ENCODE measurements at places on chromosomes 5 and 9.

DNA sequence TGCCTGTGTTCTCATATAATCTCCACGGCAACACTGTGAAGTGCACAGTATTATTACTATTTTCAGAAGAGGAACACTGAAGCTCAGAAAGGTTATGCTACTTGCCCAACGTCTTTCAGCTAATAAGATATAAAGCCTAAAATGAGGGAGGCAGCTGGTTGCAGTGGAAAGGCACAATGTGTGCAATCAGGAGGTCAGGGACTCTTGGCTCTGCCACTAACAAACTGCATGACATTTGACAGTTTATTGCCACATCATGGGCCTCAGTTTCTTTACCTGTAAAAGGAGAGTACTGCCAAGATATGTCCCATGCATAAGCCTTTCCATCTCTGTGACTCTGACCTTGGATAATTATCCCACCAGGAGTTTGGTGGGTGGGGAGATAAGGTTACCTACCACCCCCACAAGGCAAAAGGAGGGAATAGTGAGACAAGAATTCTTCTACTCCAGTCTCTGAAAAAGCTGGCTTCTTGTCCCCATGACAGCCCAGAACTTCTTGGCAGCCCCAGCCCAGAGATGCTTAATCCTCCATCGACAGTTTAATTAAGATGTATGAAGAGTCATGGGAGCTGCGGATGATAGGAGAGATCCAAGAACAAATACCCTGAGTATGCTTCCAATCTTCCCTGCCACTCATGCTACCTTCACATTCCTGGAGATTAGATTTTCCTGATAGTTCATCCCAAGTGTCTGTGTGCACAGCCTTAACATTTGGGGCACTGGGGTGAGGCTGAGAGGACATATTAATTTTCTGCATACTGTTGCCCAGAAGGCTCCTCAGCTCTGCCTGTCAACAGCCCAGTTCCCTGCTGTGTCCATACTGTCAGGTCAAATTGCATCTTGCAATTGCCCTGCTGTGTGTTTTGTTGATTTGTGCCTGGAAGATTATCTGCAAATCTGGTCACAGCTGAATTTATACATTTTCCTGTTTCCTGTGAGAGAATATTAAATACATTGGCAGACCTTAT lies 271.2 kb downstream of the FAM114A2 start:
- no peak for DNase-seq

DNA sequence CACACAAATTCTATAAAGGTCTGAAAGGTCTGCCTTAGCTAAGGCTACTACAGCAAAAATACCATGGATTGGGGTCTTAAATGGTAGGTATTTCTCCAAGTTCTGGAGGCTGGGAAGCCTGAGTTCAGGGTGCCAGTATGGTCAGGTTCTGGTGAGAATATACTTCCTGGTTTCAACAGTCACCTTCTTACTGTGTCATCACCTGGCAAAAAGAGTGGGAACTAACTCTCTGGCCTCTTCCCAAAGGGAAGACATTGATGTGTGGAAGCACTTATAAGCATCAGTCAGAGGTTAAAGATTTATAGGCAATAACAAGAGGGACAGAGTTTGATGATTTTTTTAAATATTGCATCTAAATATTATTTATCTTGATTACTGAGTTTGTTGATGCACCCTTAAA lies 53.0 kb downstream of the ZNF622 start:
- DNase-seq = no peak

DNA sequence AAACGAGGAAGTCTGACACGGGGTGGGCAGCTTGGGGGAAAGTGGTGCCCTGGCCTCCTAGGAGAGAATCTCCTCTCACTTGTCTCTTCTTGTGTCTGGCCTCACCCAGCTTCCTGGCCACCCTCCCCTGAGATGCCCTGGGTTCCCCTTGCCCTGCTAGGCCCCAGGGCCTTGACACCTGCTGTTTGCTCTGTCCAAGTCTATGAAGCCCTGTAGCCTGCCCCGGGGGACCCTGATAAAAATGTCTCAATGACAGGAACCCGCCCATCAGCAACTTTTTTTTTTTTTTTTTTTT lies 35.0 kb upstream of the SUSD3 start:
- no peak for DNase-seq

- no peak for DNase-seq
Observed at GRCh38 chr9:135275571-135276289, 188.3 kb downstream of the OLFM1 start.

DNA sequence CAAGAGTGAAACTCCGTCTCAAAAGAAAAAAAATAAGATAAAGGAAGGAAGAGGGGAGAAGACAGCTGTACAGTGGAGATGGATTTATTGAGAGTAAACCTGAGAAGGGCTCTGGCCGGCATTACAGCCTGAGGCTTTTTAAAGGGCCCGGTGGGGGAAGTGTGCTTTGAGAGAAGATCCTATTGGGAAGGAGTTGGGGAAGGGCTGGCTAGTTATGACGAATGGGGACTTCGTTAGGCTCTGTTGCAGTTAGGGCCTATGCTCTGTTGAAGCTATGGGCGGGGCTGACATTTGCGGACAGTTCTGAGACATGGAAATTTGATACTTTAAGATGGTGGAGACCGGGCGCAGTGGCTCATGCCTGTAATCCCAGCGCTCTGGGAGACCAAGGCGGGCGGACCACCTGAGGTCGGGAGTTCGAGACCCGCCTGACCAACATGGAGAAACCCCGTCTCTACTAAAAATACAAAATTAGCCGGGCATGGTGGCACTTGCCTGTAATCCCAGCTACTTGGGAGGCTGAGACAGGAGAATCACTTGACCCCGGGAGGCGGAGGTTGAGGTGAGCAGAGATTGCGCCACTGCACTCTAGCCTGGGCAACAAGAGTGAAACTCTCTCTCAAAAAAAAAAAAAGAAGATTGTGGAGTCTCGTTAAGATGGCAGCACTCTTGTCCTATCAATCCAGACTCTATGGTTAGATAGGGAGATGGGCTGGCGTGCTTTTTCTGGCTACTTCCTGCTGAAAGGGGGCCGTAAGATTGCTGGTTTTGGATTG lies 33.2 kb downstream of the C9orf50 start:
- DNase-seq = no peak

- DNase-seq = no peak
Observed at GRCh38 chr5:166045961-166046360, 2245.5 kb upstream of the WWC1 start.

DNA sequence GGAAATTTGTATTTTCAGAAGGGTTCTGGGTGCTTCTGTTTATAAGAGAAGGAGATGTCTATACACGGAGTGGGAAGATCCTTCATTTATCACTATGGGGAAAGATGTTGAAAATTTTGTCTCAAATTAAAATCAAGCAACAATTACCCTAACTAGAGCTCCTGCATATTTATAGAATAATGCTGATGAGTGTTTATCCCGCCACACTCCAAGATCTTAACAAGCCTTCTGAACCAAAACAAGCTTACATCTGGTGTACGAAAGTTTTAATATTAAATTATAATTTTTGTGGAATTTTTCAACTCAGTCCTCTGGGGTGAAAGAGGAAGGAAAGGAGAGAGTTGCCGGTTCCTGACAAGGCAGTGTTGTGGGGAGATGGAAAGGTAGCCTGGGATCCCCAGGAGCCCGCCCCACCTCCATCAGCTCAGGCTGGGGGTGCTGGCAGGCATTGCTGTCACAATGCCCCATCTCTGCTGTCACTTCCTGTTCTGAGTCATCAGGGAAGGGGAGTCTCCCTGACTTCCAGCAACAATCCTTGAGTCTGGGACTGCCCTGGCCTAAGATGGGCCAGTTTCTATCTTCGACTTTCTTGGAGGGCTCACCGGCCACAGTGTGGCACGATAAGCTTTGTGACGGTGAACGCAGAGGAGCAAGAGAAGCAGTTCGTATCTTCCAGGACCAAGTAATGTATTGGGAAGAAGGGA lies 64.5 kb downstream of the ERAP1 start:
- no peak for DNase-seq

GRCh38 chr5:153775923-153776322 lies 262.8 kb downstream of the FAM114A2 start:
- DNase-seq = no peak

DNA sequence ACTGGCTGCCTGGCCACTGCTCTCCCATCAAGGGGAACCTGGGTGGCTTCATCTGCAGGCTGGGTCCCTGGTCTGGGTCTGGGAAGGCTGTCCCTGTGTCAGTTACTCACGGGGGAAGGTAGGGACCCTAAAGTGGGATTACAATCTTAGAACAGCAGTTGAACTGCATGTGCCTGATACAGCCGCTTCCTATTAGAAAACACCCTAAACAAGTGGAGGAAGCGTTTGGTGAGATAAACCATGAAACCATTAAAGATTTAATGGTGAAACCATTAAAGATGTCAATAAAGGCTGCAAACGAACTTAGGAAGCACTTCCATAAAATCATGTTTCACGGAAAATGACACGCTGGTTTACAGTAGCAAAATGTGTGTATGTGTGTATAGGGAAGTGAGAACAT lies 2.5 kb upstream of the GFI1B start:
- no peak for DNase-seq

DNA sequence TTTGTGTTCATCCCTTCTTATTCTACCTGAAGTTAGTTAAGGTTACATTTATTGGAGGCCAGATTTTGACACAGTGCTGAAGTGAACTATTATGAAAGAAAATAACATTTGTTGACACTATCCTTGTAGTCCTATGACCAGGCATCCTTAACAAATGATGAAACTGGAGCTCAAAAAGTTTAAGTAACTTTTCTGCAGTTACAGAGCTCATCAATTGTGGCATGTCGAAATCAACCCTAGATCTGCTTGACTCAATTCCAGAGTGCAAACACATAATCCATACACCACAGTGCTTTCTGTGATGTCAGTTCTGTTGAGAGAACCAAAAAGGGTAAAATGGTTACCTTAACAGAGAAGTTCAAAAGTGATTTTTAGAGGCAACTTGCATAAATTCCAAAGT lies 28.6 kb downstream of the KCNN2 start:
- DNase-seq = no peak

- no peak for DNase-seq
Observed at GRCh38 chr9:132410642-132411041, 631 bp downstream of the CFAP77 start.

DNA sequence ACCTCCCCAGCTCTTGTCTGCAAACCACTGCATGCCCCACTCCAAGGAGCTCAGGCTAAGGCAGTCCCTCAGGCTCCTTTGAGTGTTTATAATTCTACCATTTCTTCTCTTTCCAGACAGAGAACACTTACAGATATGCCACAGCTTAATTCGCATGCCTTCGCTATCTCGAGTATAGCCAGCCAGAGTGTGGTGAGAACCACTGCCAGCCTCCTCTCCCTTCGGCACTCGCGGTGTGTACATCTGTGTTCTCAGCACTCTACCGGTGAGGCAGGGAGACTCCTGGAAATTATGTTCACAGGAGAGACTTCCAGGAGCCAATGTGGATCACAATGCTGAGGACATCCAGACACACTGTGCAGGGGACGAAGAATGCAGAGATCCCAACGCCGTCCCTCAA lies 143.7 kb upstream of the IRX1 start:
- DNase-seq = no peak

- DNase-seq = no peak
Observed at GRCh38 chr5:111063709-111064322, 7.7 kb upstream of the TSLP start.

- no peak for DNase-seq
Observed at GRCh38 chr5:166279828-166280227, 2011.6 kb upstream of the WWC1 start.
